Chondrocyte (in vitro differentiated cells): ENCODE measurements at places on chromosomes 11 and 22. TPM values are rescaled to one million over a fixed set of nuclear protein-coding genes. Genes with fewer than 3 reads are reported as not detected.
A peak's percentile ranks its signal among the peaks of the same experiment; 100 is the strongest.

GRCh38 chr11:4092026-4092425 is 2.6 kb upstream of the RRM1 start:
- H3K27me3 ChIP-seq: no peaks in the 10 kb centered on the region
- no peak for DNase-seq
- H3K4me3 ChIP-seq: no peak overlapping the region
- peaks cover 29% of the 10 kb centered on the region for H3K4me1 ChIP-seq
- no peak overlapping the region for H3K27ac ChIP-seq

GRCh38 chr11:115927823-115928329 is 423.7 kb upstream of the CADM1 start:
- no peak overlapping the region for H3K4me3 ChIP-seq
- H3K27ac ChIP-seq: no peak overlapping the region
- H3K27me3 ChIP-seq: peaks cover 16% of the 10 kb centered on the region
- H3K4me1 ChIP-seq: peaks cover 22% of the 10 kb centered on the region

DNA sequence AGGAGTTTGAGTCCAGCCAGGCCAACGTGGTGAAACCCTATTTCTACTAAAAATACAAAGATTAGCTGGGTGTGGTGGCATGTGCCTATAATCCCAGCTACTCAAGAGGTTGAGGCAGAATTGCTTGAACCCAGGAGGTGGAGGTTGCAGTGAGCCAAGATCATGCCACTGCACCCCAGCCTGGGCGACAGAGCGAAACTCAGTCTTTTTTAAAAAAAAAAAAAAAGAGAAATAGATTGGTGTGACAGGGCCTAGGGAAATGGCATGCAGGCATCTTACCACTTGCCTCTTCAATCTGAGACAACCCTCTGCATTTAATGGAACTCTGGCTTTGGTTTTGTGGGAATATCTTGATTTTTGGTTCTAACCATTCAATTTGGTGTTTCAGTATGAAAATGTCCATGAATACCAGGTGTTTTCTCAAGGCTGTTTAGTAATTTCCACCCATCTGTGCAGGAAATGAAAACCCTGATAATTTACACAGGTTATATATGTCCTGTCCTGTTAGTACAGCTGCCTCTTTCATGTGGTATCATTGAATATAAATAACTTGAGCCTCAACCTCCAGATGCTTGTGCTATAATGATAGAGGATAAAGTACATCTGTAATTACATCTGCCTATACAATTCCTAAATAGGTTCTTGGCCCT is 8.4 kb downstream of the XBP1 start:
- no peak overlapping the region for H3K4me3 ChIP-seq
- peaks cover 23% of the 10 kb centered on the region for H3K4me1 ChIP-seq
- peak overlapping the region; percentile 63 for H3K27ac ChIP-seq
- no peaks in the 10 kb centered on the region for H3K27me3 ChIP-seq

DNA sequence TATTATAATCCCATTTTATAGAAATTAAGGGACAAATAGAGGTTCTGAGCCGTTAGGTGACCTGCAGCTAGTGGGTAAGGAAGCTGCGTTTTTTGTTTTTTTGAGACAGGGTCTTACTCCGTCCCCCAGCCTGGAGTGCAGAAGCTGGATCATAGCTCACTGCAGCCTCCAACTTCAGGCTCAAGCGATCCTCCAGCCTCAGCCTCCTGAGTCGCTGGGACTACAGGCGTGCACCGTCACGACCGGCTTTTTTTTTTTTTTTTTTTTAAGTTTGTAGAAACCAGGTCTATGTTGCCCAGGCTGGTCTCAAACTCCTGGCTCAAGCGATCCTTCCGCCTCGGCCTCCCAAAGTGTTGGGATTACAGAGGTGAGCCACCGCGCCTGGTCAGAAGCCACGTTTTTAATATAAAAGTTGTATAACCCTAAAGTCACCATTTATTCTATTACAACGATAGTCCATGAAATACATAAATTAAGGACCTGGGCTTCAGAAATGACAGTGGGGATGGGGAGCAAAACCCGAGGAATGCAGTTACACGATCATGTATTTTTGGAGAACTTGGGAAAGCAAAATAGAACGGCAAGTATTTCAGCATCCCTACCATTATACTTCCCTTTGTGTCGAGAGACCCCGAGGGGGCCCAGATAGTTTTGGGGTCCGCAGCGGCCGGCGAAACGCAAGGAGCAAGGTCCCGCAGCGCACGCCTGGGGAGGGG is 638 bp downstream of the SAAL1 start:
- H3K36me3 ChIP-seq: peaks cover 7% of the 10 kb centered on the region
- H3K27ac ChIP-seq: no peak overlapping the region
- H3K4me1 ChIP-seq: peaks cover 11% of the 10 kb centered on the region
- DNase-seq: no peak
- H3K4me3 ChIP-seq: peak overlapping the region; percentile 91

GRCh38 chr11:62921573-62922188 is 518 bp upstream of the CHRM1 start:
- peak; percentile 80 for DNase-seq
- H3K27me3 ChIP-seq: peaks cover 52% of the 10 kb centered on the region
- H3K36me3 ChIP-seq: no peaks in the 10 kb centered on the region

POU2F3 gene
- total RNA-seq: not detected in 3 replicates
